Fibroblast of skin of back (primary cell): ENCODE measurements at places on chromosomes 16 and 17.
A peak's percentile ranks its signal among the peaks of the same experiment; 100 is the strongest.

- DNase-seq, result peak; percentile 60
Measured at GRCh38 chr16:83878838-83879237, 20.1 kb upstream of the MLYCD start.

GRCh38 chr17:13925579-13925978, 143.7 kb upstream of the COX10 start:
- DNase-seq, result no peak

DNA sequence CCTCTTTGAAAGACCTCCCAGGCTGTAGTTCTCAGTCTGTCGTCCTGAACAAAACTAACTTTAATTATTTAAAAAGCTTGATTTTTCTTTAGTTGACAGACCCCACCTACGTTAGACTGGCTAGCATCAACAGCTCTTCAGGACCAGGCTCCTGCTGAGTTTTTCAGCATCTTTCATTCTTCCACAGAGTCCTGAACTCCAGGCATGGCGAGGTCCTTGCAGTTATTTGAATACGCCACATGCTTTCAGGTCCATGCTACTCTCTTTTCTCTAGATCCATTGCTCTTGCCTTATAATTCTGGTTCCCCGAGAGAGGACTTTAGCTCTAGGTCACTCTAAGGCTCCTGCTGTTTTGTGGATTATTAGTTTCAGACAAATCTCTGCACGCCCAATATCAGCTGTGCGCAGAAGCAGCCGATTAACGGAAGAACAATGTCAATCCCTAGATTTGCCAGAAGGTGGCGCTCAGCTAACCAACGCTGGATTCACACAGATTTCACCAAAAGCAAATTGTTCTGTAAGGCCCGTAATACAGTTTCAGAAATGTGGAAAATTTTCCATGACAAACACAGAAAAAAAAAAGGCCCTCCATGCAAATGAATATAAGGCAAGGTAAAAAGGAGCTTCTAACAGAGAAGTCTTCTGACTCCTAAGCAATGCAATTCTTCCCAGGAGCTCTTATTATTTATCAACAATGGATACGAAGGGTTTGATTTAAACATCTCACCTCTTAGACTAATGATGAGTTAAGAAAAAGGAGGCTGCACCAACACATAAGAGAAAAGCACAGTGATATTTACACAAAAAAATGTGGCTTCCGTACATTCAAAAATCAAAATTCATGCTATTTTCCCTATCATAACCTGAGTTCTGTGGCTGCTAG, 33.5 kb upstream of the BCO1 start:
- DNase-seq, result peak; percentile 42

DNA sequence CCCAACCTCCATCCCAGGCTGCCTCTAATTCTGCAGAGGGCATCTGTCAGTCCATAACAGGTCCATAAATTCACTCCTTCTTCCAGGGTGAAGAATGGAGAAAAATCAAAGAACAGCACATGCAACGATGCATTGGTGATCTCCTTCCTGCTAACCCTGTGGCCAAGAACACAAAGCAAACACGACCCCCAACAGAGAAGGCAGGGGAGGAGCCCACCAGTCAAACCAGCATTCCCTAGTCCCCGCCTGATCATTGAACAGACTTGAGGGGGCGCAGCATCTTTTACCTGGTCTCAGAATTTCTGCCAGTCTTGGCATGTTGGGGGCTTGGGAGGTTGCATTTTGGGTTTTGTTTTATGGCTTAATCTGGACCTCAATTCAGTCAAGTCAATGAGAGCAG, 476.0 kb downstream of the SLC39A11 start:
- no peak for DNase-seq

GRCh38 chr17:60525328-60525684, 736 bp downstream of the APPBP2 start:
- DNase-seq, result peak; percentile 13

DNA sequence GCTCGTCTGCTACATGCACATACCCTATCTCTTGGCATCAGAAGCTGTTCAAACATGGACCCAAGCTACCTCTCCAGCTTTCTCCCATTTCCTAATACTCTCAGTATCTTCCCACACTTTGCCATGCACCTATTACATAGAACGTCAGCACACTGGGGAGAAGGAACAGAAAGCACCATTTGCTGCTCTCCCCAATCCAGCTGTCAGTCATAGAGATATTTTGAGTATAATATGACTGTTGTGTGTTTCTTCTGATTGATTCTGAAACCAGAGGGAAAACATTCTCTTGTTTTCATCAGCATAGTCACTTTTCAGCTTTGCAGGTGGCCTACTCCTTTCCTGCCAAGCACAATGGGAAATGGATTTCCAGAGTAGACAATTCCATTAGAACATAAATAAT, 107.1 kb downstream of the ADAMTS18 start:
- no peak for DNase-seq

- DNase-seq, result peak; percentile 83
Measured at GRCh38 chr17:47720754-47721533, 12.1 kb upstream of the TBX21 start.

DNA sequence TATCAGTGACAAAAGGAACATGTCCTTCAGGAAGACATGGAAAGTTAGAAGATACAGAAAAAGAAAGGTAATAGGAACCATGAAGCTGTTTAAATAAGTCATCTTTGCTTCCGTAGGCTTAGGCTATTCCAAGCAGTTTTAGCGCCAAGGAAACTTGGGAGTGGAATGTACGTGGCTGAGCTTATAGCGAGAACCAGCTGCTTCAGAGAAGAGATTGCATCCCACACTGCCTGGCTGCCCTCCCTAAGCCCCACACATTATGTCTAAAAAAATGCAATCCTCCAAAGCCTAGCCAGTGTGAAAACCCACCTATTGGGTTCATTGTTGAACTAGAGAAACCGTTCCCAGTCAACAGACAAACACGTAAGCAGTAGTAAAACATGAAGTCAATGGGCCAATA, 149.9 kb downstream of the SLC39A11 start:
- no peak for DNase-seq

DNA sequence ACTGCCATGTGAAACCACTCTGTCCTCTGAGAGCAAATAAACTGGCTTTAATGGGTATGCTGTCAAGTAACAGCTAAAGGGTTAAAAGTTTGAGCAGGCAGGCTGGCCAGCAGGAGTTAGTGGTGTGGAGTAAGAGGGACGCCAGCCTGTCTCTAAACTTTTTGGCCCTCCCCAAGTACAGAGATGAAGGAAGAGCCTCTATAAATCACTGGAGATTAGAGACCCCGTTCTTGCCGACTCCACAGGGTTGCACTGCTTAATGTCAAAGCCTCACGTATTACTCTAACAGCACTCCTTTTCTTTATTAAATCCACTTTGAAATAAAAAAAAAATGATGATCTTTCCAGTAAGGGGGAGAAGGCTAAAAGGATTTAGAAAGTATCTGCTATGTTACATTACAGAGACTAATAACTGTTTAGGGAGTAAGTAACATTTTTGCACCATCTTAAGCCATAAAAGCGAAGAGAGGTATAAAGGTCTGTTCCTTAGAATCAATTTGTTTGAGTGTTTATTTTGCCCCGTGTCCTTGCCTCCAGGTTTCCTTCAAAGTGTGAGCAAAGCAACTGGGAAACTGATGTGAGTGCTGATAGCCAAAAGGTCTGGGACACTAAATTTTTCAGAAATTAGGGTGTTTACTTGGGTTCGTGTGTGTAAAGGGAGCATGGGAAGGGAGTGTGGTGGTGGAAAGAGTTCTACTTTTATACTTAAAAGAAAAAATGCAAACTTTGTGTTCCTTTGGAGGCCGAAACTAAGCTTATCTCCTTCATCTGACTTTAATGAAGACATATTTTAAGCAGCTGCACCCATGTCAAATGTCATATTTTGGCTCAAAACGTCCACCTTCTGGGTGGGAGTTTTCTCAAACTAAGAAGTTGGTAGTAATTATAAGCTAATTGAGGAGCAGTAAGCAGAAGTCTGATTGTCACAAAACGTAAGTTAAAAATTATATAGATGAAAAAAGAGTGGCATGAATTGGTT, 109.9 kb upstream of the TBX2 start:
- DNase-seq, result no peak

GRCh38 chr17:57674894-57675293, 70.2 kb downstream of the CCDC182 start:
- DNase-seq, result no peak

DNA sequence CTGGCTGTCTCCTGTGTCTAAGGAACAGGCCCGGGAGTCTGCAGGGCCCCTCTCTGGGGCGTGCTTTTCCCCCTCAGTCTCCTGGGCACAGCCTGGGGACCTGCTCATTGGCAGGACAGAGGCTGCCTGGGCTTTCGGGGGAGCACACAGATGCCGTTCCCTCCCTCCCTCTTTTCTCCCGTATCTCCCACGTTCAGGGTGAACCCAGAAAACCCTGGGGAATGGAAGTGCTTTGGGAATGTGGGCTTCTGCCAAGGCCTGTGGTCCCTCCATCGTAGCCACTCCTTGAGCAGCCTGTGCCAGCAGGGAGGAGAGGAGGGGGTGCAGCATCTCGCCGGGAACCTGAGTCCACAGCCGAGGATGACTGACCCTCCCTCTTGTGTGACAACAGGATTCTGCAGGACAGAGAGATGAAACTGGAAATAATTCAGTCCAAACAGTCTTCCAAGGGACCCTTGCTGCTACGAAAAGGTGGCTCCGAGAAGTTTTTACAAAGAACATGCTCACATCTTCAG, 52.0 kb downstream of the RNF213 start:
- no peak for DNase-seq

GRCh38 chr17:17017343-17018014, 24.8 kb upstream of the MPRIP start:
- DNase-seq, result no peak

- DNase-seq, result peak; percentile 63
Measured at GRCh38 chr17:13337864-13338371, 263.8 kb downstream of the HS3ST3A1 start.

GRCh38 chr16:4347010-4347409, 4.1 kb downstream of the PAM16 start:
- no peak for DNase-seq
